Inflammatory macrophage treated with lipopolysaccharide for 4 hours (primary cell): ENCODE measurements at places on chromosomes 1 and 21.
A peak's percentile ranks its signal among the peaks of the same experiment; 100 is the strongest.

DNA sequence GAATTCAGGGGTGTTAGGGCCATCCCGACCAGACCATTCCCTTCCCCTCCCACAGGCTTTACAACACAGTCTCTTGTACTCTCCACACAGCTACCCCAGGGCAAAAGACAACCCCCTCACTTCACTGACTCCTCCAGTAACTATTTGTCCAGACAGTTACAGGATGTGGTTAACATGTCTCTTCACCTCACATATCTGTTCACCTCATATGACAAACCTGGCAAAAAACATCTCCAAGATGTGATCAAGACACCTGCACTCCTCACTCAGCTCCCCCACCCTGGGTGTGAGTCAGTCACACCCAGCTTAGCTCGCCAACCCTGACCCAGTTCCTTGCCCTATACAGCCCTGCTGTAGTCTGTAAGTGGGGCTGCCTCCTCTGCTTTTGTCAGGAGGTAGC is 490.5 kb upstream of the CHRM3 start:
- no peak for DNase-seq

GRCh38 chr1:205481218-205481617 is 23.3 kb upstream of the CDK18 start:
- DNase-seq: no peak

GRCh38 chr1:42158189-42158588 is 5.0 kb downstream of the GUCA2B start:
- no peak for DNase-seq

DNA sequence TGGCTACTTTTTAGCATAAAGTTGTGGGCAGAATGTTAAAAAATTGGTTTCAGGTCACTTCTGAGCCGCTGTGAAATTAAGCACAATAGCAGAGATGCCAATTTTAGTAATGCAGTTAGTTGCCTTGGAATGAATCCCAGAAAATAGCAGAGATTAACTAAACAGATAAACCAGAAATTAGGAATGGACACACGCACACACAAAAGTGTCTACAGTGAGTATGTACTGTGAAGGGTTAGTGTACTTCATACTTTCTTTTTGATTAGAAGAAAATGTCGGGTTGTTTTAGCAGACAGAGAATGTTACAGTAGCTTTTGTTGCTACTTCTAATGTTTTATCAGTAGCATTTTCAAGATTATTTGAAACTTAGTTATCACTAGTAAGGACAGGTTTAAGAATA is 106.7 kb downstream of the LEPR start:
- DNase-seq: no peak

DNA sequence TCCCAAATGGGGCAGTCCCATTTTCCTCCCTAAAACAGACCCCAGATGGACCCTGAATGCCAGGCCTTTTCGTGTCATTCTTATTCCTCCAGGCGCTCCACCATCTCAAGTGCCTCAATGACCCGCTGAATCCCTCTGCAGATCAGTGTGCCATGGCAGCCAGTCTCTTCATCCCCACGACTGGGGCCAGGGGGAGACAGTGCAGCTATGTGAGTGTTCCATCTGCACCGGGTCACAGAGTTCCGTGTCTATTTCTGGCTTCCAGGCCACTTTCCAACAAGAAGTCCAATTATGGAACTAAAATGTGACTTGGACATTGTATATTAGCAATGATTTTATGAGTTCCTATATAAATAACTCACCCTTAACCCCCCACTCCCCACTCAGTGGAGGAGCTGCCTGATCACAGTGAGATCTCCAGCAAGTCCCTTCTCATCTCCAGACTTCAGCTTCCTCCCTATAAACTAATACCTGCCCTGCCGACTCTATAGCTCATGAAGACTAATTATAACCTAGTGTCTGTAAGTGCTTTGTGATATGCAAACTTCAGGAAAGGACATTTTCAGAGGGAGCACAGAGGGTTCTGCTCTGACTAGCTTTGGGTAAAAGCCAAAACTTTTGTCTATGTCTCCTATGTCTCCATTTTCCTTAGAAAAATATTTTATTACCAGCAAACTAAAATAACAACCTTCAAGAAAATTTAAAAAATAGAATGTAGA is 56.3 kb upstream of the NFASC start:
- DNase-seq: no peak

- DNase-seq: no peak
Observed at GRCh38 chr1:108862017-108862610, 5.2 kb upstream of the AKNAD1 start.

DNA sequence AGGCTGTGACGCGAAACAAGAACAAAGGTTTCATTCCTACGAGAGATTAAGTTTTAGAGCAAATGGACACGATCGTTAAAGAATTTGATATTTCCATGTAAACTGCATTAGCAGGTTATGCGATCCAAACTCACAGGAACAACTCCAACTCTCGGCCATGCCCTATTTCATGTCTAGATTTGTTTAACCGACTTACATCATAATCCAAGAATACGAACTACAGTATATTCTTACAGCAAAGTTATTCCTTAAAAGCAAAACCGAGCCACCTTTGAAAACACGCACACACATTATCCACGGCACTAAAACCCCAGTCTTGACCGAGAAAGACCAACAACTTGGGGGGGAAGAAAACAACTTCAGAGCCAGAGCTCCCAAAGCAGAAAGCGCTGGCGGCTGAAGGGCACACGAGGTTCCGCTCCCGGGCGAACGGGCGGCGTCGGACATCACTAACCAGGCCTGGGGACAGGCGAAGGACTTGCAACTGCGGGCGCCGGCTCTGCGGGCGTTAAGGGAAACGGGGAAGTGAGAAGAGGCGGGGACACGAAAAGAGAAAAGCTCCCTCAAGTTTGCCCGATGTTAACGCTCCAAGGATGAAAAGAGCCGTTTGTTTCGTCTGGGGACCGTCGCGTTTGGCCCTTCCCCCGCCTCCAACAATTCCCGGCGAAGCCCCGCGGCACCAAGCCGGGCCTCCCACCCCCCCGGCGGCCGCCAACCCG is 690 bp downstream of the B3GALNT2 start:
- DNase-seq: peak; percentile 81

DNA sequence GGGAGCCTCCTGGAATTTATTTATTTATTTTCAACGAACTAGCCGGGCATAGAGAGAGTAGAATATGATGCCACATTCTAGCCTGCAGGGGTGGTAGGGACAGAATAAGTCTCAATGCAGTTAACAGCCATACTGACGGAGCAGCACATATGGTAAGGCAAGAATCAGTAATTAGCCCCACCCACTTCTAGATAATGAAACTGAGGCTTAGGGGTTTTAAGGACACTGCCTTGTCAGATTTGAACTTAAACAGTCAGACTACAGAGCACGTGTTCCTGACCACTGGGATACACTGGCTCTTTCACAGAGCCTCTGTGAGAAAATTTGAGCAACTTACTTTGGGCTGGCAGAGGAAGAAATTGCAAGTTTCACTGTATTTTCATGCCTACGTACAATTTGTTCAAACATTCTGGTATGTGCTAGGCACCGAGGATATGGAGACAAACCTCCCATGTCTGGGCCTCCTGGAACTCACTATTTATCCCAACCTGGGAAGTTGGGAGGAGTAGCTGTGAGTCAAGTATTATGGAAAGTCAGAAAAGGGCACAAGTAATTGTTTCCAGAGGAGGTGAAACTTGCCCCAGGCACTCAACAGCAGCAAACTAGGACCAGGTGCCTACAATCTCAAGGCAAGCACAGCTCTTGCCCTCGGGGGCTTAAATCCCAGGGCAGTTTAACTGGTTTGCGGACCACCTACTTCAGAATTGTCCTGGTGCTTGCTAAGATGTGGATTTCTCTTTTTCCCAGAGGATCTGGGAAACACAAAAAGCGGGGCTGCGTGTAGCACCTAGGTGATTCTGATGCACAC is 1.6 kb upstream of the CLIC4 start:
- peak; percentile 81 for DNase-seq

GRCh38 chr1:217135987-217136894 is 413.0 kb upstream of the ESRRG start:
- DNase-seq: no peak

DNA sequence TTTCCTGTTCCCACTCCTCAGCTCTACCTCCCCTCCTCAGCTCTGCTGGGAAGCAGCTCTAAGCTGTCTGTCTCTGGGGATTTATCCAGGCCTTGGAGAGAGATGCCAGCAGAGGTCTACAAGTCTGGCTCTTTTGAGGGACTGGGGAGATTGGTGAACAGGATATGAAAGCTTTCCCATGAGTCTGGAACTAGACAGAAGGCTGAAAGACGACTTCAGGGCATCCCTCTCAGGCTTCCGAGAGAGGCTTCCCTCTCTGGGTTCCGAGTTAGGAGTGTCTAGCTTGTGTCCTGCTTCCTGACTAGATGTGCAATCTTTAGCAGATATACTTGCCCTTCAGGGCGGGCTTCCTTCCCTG is 733 bp downstream of the TMEM35B start:
- no peak for DNase-seq

DNA sequence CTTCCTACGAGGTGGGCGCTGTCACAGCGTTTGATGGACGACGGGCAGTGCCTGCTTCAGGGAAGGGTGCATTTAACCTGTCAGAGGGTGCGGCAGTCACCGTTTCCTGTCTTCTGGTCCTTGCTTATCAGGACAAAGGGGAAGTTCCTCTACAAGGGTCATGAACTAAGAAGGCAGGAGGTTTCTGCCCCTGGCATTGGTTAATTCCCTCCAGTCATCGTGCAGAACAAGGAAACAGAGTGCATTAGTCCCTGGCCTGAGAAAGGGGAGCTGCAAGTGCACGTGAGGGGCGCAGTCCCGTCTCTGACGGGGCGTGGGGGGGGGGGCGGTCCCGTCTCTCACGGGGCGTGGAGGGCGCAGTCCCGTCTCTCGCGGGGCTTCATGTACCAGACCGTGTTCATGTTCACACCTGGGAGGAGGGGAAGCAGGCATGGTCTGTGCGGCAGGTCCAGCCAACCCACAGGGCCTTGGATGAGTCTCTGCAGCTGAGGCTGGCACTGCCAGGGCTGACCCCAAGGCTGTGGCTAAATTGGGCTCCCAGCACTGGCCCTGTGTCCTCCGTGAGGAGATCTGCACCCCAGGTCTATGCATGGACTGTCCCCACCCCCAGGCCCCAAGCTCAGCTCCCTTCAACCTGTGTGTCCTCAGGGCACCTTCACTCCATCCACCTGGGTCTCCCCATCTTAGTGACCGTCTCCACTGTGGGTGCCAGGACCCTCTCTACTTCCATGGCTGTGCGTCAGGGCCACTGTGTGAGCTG is 89.2 kb upstream of the COL6A1 start:
- DNase-seq: peak; percentile 40

GRCh38 chr1:52739699-52740467 is 13.6 kb downstream of the ZYG11B start:
- DNase-seq: no peak

- DNase-seq: no peak
Observed at GRCh38 chr1:818618-819291, 105.0 kb upstream of the SAMD11 start.

GRCh38 chr1:32341971-32342370 is 5.9 kb upstream of the MARCKSL1 start:
- peak; percentile 37 for DNase-seq

GRCh38 chr1:94979656-94980581 is 53.0 kb upstream of the CNN3 start:
- DNase-seq: no peak

DNA sequence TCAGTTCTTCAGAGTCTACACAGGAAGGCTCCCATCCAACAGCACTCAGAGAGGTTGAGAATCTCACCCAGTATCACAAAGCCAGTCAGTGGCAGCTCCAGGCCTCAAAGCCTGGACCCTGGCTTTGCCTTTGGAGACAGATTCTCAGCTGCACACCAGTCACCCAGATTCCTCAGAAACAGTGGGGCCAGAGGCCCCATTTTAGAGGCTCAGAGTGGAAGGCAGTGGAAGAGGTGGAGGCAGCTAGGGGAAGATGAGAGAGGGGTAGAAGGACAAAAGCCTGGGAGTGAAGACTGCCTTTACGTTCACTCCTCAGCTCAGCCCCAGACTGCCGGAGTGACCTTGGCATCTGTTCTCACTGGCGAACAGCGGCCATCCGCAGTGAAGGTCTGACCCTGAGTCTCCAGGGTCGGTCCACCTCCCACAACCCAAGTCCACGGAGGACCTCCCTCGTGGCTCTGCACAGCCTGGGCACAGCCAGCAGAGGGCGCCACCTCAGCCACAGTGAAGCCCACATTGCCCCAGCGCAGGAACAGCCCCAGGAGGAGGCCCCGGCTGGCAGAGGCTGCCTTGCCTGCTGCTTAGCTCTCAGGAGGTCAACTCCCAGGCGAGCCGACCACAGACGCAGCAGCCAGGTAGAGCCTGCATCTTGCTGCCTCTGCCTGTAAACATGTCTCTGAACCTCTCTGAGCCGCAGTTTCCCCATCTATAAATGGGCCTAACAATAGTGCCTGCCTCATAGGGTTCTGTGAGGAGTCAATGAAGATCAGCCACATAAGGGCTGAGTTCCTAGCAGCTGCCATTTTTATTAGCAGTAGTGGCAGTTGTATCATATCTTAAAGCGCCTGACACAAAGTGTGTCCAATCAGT is 5.9 kb upstream of the FNDC5 start:
- DNase-seq: peak; percentile 65
